Effector memory CD4-positive, alpha-beta T cell (primary cell): ENCODE measurements at places on chromosomes 16 and 17.

DNA sequence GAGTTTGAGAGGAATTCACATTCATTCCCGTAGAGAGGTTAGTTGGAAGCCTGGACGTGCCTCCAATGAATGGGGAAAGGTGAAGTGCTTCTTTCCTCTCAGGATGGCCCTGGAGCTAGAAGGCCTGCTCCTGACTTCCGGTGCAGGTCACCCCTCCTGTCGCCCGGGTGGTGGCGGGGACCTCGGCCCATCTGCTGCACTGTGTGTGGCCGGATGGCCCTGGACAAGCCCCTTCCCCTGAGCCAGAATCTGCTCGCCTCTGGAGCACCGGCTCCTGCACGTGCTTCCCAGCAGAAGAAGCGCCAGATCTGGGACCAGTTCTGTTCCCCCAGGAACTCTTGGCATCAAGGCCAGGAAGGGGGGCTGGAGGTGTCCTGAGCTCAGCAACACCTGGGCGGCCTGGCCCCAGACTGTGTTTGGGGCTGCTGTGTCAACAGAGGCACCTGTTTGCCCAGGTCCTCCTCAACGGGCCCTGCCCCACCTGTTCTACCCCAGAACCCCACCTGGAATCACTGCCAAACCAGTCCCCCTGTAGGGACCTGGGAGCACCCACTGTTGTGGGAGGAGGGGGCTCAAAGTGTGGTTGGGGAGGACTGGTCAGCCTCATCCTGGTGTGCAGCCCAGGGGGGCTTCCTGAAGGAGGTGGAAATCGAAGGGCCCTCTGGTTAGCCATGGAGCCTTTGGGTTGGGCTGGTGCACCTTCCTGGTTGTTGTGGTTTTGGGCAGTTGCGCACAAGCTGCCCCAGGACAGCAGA lies 5.1 kb upstream of the PERCC1 start:
- no peaks in the 10 kb centered on the region for H3K36me3 ChIP-seq
- no peaks in the 10 kb centered on the region for H3K27me3 ChIP-seq
- H3K4me1 ChIP-seq, result peaks cover 5% of the 10 kb centered on the region
- no peak overlapping the region for H3K27ac ChIP-seq
- no peak overlapping the region for H3K4me3 ChIP-seq

DNA sequence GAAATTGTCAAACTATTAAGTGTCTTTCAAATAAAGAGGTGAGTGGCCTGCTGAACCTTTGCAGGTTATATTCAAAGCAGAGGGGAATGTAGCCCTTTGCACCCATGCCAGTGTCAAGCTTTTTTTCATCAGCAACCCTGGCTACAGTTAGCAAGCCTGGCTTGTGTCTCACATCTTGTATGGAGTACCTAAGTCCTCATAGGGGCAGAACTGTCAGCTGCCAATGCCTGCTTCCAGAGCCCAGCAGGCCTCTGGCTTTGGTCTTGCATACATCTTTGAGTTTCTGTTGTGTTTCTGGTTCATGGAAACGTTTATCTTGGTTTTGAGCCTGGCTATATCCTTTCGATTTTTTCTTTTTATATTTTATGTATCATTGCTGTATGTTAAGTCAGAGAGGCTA lies 26.8 kb downstream of the REXO5 start:
- no peaks in the 10 kb centered on the region for H3K4me1 ChIP-seq
- no peak overlapping the region for H3K27ac ChIP-seq
- no peak overlapping the region for H3K4me3 ChIP-seq
- no peak for DNase-seq
- no peaks in the 10 kb centered on the region for H3K36me3 ChIP-seq

GRCh38 chr17:74354123-74354522 lies 7.5 kb downstream of the BTBD17 start:
- H3K4me3 ChIP-seq, result no peak overlapping the region
- no peaks in the 10 kb centered on the region for H3K36me3 ChIP-seq
- H3K4me1 ChIP-seq, result peaks cover 14% of the 10 kb centered on the region

GRCh38 chr17:4540687-4541327 lies 14.4 kb downstream of the MYBBP1A start:
- H3K4me3 ChIP-seq, result no peak overlapping the region
- H3K27me3 ChIP-seq, result no peaks in the 10 kb centered on the region
- no peaks in the 10 kb centered on the region for H3K4me1 ChIP-seq
- peaks cover 70% of the 10 kb centered on the region for H3K36me3 ChIP-seq
- DNase-seq, result no peak

- H3K27me3 ChIP-seq, result no peaks in the 10 kb centered on the region
- H3K4me3 ChIP-seq, result no peak overlapping the region
Observed at GRCh38 chr16:4261557-4262172, 11.2 kb downstream of the TFAP4 start.

GRCh38 chr16:30652005-30652296 lies 1.2 kb downstream of the PRR14 start:
- peaks cover 10% of the 10 kb centered on the region for H3K4me1 ChIP-seq
- peaks cover 41% of the 10 kb centered on the region for H3K36me3 ChIP-seq
- peak overlapping the region; percentile 97 for H3K4me3 ChIP-seq
- H3K27ac ChIP-seq, result peak overlapping the region; percentile 91
- H3K27me3 ChIP-seq, result no peaks in the 10 kb centered on the region

GRCh38 chr17:40551879-40552768 lies 13.1 kb downstream of the CCR7 start:
- H3K27ac ChIP-seq, result no peak overlapping the region
- H3K4me3 ChIP-seq, result no peak overlapping the region
- no peaks in the 10 kb centered on the region for H3K27me3 ChIP-seq
- peaks cover 37% of the 10 kb centered on the region for H3K4me1 ChIP-seq

- H3K4me1 ChIP-seq, result no peaks in the 10 kb centered on the region
- H3K27ac ChIP-seq, result no peak overlapping the region
- H3K36me3 ChIP-seq, result peaks cover 43% of the 10 kb centered on the region
- DNase-seq, result no peak
- no peaks in the 10 kb centered on the region for H3K27me3 ChIP-seq
Observed at GRCh38 chr17:67218385-67218950, 26.5 kb downstream of the HELZ start.
